ENCODE measurements at places on chromosomes 2 and 18. TPM values are rescaled to one million over a fixed set of nuclear protein-coding genes. Genes with fewer than 3 reads are reported as not detected.

DNA sequence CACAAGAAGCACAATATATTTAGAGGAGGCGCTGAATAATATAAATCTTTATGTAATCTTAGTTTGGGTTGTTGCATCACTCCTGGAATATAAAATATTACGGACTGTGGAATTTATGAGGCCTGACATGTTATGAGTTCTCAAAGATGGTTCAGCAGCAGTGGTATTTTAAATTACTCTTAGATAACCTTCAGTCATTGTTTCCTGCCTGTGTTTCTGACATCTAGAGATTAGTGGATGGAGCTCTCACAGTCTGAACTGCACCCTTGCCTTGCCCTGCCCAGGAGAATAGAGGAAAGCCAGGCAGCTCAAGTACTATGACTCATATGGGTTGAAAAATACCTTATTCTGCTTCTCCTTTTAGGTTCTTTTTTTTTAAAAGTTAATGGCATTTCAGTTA, 70.0 kb downstream of the ACSL3 start:
- DNase-seq, result peak; percentile 44

- DNase-seq, result no peak
Observed at GRCh38 chr2:239890206-239890746, 134.9 kb downstream of the NDUFA10 start.

DNA sequence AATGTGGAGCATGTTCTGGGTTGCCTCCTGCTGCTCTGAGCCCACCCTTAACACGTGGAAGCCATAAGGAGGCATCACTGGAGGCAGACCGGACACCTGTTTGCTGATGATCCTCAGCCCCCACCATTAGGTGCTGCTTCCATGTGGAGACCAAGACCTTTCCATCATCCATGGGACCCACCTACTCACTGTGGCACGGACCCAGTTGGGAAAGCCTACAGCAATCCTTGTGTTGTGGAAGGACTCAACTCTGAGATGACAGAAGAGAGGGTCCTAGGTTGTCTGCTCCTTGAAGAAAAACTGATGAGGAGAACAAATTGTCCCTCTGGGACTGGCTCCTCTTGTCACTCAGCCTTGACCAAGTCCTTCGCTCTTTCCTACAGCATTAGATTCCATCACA, 86.5 kb upstream of the RAB12 start:
- no peak for DNase-seq

DNA sequence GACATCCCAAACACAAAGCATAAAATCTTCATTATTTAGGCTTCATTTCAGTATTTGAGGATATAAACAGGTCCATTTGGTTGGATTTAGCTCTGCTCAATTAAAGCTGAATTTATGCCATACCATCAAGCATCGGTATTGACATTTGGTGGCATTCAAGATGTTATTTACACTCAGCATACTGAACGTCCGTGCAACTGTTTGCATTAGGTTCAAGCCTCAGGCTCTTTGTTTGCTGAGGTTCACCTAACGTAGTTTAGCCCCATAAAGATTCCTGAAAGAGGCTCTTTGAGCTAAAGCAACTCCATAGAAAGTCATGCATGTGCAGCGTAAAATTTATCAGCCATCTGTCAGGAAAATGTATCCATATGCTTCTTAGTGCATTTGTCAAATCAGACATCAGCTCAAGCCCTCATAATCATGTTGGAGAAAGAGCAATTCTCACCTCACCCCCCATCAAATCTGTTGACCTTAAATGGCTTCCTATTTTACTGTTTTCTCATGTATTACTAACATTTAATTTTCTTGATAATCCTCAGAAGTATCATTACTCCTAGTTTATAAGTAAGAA, 366.9 kb downstream of the EPHA4 start:
- DNase-seq, result no peak

- DNase-seq, result no peak
Observed at GRCh38 chr2:111633643-111634042, 250.3 kb downstream of the ANAPC1 start.

- DNase-seq, result no peak
Observed at GRCh38 chr2:135257383-135258090, 205.4 kb downstream of the RAB3GAP1 start.

- peak; percentile 22 for DNase-seq
Observed at GRCh38 chr2:165627470-165627869, 158.0 kb downstream of the CSRNP3 start.

DNA sequence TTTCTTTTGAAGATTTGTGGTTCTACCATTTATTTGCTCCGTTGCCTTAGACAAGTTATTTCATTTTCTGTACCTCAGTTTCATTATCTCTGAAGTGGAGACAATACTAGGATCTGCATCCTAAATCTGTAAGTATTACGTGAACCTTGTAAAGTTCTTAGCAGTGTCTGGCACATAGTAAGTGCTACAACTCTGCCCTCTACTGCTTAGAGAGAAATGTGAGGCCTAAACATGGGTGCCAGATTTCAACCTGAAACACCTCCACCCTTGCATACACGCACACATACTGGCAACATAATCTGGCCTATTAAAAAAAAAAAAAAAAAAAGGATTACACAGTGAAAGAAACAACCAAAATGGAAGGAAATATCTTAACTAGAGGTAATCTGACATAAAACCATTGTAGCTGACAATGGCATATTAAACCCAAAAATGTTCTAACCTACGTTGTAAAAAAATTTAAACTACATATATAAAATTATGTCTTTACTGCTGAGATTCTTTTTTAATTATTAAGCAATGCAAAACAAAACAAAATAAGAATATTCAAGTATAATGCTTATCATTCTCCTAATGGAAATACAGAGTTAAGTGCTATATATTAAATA, 132.6 kb downstream of the MAP2 start:
- DNase-seq, result no peak

Gene TMEM247
- total RNA-seq, result not detected

DNA sequence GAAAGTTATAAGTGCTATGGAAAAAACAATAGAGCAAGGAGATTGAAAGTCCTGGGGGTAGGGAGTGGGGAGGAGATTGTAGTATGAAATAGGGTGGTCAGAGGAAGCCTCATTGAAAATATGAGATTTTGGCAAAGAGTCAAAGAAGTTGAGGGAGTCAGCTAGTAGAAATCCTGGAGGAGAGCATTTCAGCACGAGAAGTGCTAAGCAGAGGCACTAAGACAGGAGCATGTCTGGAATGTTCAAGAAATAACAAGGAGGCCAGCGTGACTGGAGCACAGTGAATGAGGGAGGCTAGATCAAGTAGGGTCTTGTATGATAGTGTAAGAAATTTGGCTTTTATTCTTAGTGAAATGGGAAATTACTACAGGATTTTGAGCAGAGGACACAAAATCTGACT, 2.1 kb upstream of the TSPYL6 start:
- peak; percentile 43 for DNase-seq

- no peak for DNase-seq
Observed at GRCh38 chr2:220556658-220557057, 929.2 kb downstream of the SLC4A3 start.

Measured in umbilical cord (tissue), 2 donors.